Neural crest cell (in vitro differentiated cells): ENCODE measurements at places on chromosomes 3 and 15. TPM values are rescaled to one million over a fixed set of nuclear protein-coding genes. Genes with fewer than 3 reads are reported as not detected.

GRCh38 chr15:73678498-73678897 is 5.7 kb upstream of the CD276 start:
- no peak overlapping the region for H3K4me3 ChIP-seq
- peaks cover 9% of the 10 kb centered on the region for H3K27me3 ChIP-seq
- no peak for DNase-seq

- peaks cover 5% of the 10 kb centered on the region for H3K36me3 ChIP-seq
- H3K27ac ChIP-seq: no peak overlapping the region
- no peak overlapping the region for H3K4me3 ChIP-seq
- peaks cover 5% of the 10 kb centered on the region for H3K4me1 ChIP-seq
Observed at GRCh38 chr3:182583545-182583944, 209.8 kb upstream of the ATP11B start.

KNG1 gene
- total RNA-seq: not detected in 2 replicates

TLNRD1 gene
- 30.6 and 31.7 TPM in 2 replicates for total RNA-seq

C3orf80 gene
- 0.18 and 0.44 TPM in 2 replicates for total RNA-seq
